ENCODE measurements at places on chromosomes 11 and 22. TPM values are rescaled to one million over a fixed set of nuclear protein-coding genes. Genes with fewer than 3 reads are reported as not detected.

The OR6T1 gene
- polyA plus RNA-seq, result not detected

The FGF4 gene
- polyA plus RNA-seq, result not detected

The OR8D1 gene
- not detected for polyA plus RNA-seq

The ZP1 gene
- polyA plus RNA-seq, result not detected

The BARX2 gene
- not detected for polyA plus RNA-seq

The DCPS gene
- 76.9 TPM for polyA plus RNA-seq

The GSTT2 gene
- polyA plus RNA-seq, result not detected

The USP2 gene
- polyA plus RNA-seq, result not detected

The PHLDA2 gene
- polyA plus RNA-seq, result not detected
